ENCODE measurements at places on chromosomes 3 and 15.

- DNase-seq: no peak
Observed at GRCh38 chr3:140922634-140923033, 19.0 kb upstream of the SLC25A36 start.

DNA sequence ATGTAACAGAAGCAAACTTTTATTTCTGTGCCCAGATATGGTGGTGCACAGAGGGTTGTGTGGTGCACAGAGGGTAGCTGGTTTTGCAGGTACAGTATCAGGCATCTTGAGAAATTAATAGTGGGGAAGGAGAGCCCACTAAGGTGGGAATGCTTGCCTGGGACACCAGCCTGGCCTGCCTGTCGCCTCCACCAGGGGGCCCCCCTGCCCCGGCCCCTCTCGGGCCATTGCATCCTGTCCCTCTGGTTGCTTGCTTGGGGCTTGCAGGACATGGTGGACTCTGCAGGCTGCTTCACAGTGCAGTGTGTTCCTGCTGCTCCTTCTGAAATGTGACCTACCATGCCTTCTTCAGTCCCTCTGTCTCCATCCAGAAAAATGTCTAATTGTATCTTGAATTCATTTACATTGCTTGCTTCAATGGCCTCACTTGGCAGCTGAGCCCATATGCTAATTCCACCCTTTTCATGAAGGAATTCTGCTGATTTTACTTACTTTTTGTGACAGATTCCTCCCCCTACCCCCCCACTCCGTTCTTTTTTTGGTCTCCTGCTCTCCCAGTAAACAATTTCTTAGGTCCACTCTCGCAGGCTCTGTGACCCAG lies 73.6 kb downstream of the EEFSEC start:
- DNase-seq: no peak

- no peak for DNase-seq
Observed at GRCh38 chr3:197519801-197520211, 36.0 kb downstream of the BDH1 start.

GRCh38 chr3:70990185-70990584 lies 593.3 kb downstream of the FOXP1 start:
- DNase-seq: no peak

DNA sequence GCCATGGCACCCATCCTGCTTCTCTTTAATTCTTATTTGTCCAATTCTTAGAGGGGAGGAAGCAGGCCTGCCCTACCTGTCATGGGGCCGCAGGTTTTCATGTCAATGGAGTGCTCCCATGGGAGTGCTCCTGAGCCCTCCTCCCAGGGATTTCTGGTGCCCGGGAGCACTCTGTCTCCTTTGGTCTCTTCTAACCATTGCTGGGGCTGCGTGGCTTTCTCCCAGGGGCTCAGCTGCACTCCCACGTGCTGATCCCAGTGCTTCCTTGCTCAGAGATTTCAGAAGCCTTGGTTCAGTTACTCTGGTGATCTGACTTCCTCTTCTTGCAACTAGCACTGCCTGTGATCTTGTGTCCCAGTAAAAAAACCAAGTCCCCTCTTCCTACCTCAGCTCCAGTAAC lies 68.0 kb upstream of the ARL8B start:
- DNase-seq: no peak

GRCh38 chr3:23884481-23884880 lies 32.3 kb downstream of the NKIRAS1 start:
- no peak for DNase-seq

DNA sequence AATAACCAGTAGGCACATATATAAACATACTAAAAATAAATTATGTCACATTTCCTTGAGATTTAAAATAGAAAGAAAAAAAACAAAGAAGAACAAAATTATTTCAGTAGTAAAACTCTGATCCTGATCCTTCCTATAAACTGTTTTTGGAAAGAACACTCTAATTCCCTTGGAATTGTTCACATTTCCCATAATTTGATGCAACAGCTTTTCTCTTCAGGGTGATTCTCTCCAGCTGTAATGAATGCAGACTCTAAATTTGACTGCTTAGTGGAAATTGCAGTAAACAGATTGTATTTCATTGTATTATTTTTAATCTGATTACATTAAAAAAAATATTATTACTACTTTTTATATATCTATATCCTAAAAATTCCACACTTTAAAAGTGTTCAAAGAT lies 70.2 kb upstream of the ABI3BP start:
- DNase-seq: no peak

DNA sequence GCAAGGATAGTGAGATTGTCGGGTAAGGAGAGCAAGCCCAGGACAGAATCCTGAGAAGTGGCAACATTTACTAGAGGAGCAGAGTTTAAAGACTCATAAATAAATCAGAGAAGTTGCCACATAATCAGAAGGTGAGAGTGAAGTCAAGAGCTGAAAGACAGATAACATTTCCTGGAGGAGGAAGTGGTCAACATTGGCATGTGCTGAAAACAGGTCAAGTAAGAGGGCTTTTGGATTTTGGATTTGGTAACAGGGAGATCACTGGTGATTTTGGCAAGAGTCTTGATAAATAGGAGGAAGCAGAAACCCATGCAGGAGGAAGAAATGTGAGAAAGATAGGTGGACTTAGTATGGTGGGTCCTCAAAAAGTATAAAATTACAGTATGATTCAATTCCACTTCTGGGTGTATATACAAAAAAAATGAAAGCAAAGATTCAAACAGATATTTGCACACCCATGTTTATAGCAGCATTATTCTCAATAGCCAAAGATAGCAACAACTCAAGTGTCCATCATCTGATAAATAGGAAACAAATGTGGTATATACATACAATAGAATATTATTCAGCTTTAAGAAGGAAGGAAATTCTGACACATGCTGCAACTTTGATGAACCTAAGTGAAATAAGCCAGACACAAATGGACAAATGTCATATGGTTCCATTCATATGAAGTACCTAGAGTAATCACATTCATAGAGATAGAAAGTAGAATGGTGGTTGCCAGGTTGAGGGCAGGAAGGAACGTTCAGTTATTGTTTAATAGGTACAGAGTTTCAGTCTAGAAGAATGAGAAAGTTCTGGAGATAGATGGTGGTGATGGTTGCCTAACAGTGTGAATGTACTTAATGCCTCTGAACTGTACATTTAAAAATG lies 27.3 kb upstream of the MBNL1 start:
- DNase-seq: no peak

- DNase-seq: no peak
Observed at GRCh38 chr3:184238246-184238818, 8.9 kb downstream of the VWA5B2 start.

DNA sequence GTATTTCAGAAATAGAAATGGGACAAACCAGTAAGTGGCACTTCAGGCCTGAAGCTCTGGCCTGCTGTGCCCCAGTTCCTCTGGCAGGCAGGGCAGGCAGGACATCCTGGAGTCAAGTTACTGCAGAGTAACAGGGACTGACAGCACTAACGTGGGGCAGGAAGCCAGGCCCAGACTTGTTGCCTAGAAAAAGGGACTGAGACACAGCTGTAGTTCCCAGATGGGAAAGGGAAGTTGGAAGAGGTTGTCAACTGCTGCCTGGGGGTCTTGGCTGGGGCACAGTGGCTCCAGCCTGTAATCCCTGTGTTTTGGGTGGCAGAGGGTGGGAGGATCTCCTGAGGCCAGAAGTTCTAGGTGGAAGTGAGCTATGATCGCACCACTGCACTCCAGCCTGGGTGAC lies 171.9 kb downstream of the FMN1 start:
- peak; percentile 65 for DNase-seq

- DNase-seq: no peak
Observed at GRCh38 chr3:172800156-172800555, 49.6 kb downstream of the ECT2 start.

DNA sequence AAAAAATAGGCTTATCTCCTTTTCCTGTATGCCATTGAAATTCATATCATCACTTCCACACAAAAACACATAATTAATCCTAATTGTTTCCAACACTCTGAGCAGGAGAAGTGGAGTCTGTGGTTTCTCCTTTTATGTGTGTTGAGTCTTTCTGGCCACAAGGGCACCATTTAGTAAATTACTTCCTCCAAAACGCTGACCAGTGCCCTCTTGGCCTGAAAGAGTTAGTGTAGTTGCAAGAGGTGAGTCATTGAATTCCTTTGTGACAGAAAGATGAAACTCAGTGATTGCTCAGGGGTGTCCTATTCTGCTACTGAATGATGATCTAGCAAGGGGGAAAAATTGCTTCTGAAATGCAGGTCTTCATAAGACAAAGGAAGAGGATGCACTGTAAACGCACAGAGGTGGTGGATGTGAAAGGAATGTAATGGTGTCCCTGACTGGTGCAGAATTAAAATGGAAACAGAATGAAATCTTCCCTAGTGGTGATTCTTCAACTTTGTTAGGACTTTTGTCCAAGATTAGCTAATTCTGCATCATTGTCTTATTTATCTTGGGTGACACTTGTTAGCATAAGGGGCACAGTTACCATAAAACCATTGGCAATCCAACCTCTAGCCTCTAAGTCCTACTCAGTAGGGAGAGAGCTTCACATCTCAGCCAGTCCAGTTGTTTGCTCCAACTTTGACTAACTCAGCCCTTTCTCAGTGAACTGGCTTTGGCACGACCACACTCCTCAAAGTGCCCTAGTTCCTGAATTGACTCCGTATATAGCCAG lies 208.4 kb upstream of the NANOGP8 start:
- no peak for DNase-seq

DNA sequence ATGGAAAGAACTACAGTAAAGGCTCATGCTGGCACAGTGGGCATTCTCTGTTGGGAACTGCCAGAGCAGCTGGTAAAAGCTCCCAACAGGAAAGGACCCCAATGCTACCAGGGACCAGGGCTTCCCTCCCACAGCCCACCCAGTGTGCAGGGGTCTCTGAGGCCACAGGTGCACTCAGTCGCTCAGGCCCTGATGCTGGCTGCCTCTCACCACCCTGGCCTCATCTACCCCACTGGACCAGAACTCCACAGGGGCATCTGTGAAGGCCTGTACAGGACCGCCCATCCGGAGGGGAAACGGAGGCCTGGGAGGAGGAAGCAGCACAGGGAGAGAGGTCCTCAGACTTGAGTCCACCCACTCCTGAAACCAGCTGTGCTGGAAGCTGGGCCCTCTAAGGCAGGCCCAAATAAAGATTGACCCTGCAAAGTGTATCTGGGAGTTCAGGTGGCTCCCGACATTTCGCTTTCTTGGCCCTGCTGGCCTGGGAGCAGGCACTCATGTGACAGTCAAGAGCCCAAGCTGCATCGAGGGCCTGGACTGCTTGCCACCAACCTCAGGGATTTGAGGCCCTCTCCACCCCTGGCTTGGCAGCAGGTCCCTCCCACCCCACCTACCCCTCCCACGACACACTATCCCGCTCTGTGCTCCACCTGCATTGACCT lies 12.7 kb downstream of the KLF15 start:
- peak; percentile 50 for DNase-seq

DNA sequence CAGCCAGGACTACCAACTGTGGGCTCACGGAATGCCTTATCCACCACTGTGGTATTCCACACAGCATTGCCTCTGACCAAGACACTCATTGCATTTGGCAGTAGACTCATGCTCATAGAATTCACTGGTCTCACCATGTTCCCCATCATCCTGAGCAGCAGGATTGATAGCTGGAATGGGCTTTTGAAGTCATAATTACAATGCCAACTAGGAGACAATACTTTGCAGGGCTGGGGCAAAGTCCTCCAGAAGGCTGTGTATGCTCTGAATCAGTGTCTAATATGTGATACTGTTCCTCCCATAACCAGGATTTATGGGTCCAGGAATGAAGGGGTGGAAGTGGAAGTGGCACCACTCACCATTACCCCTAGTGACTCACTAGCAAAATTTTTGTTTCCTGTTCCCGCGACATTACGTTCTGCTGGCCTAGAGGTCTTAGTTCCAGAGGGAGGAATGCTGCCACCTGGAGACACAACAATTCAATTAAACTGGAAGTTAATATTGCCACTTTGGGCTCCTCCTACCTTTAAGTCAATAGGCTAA lies 58.6 kb upstream of the CCDC80 start:
- DNase-seq: no peak

- DNase-seq: no peak
Observed at GRCh38 chr3:71258526-71258925, 325.0 kb downstream of the FOXP1 start.

- no peak for DNase-seq
Observed at GRCh38 chr3:133991209-133991608, 38.5 kb downstream of the SLCO2A1 start.

- DNase-seq: no peak
Observed at GRCh38 chr15:40002295-40002694, 36.7 kb downstream of the SRP14 start.

GRCh38 chr15:90497376-90497775 lies 32.3 kb upstream of the CRTC3 start:
- no peak for DNase-seq

GRCh38 chr3:189361103-189361835 lies 189.5 kb downstream of the TPRG1 start:
- no peak for DNase-seq

DNA sequence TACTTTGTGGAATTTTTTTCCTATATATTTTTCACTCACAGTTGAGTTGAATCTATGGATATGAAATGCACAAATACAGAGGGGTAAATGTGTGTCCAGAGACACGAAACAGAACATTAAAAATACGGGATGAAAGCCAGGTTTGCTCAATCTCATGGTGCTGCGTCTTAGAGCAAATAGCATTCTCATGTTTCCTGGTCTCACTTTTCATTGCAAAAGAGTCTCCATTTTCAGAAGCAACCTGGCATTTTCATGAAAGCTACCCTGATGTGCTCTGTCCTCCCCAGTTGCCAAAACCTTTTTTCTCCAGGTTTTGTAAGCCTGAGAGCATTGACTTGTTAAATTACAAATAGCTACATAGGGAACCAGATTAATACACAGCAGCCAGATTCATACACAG lies 49.5 kb upstream of the MBNL1 start:
- no peak for DNase-seq

DNA sequence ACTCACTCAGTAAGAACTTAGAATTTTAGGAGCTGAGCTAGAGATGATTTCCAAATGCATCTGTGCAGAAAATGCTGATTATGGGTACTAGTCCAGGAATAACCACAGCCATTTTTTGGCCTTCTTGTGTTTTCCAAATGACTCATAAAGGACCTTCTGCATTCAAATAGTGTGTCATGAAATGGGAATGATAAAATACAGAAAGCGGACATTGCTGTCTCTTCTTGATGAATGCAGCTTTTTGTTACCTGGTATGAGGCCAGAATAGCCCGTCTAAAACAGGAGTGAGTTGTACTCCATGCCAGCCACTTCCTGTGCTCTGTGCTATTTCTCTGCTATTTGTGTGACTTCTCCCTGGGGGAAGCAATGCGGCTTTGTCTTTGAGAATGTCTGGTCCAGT lies 20.5 kb upstream of the FRMD5 start:
- no peak for DNase-seq

DNA sequence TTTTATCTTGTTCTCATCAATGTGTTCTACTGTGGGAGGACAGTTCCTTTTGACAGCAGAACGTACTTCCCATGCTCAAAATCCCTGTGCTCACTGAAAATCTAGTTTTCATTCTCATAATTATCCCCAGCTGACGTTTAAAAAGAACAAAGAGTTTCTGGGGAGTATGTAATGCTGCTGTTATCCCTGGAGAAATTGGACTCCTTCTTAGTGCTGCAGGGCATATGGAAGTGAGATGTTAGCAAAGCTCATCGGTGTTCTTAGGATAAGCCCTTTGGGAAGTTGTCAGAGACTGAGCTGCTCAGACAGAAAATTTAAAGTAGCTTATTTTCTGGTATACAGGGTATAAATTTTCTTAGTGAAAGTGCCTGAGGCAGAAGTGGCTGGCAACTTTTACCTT lies 66.5 kb downstream of the CDAN1 start:
- DNase-seq: no peak

- no peak for DNase-seq
Observed at GRCh38 chr3:125102470-125102869, 46.7 kb upstream of the HEG1 start.

GRCh38 chr15:29433507-29434248 lies 164.1 kb upstream of the NSMCE3 start:
- DNase-seq: no peak

All from left lung (tissue), 14 donors.